Stimulated activated CD8-positive, alpha-beta memory T cell treated with anti-CD3 and anti-CD28 coated beads, Interleukin-15, amount 100 ng/mL, for 4 hours (primary cell): ENCODE measurements at places on chromosomes 3 and 15.

GRCh38 chr3:194476784-194477183 lies 10.0 kb downstream of the ATP13A3 start:
- DNase-seq: no peak

- no peak for DNase-seq
These were observed 142.7 kb downstream of the FNDC3B start for GRCh38 chr3:172181932-172182586.

- no peak for DNase-seq
These were observed 317.4 kb downstream of the DIPK2A start for GRCh38 chr3:144289057-144289456.

GRCh38 chr15:39869858-39870515 lies 50.1 kb downstream of the GPR176 start:
- no peak for DNase-seq

- DNase-seq: no peak
These were observed 21.2 kb downstream of the GRIP2 start for GRCh38 chr3:14518893-14519292.

DNA sequence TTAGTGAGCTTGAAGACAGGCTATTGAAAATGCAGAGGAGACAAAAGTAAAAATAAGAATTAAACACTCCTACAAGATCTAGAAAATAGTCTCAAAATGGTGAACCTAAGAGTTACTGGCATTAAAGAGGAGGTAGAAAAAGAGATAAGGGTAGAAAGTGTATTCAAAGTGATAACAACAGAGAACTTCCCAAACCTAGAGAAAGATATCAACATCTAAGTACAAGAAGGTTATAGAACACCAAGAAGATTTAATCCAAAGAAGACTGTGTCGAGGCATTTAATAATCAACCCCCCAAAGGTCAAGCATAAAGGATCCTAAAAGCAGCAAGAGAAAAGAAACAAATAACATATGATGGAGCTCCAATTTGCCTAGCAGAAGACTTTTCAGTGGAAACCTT lies 23.3 kb downstream of the PDCD10 start:
- no peak for DNase-seq

DNA sequence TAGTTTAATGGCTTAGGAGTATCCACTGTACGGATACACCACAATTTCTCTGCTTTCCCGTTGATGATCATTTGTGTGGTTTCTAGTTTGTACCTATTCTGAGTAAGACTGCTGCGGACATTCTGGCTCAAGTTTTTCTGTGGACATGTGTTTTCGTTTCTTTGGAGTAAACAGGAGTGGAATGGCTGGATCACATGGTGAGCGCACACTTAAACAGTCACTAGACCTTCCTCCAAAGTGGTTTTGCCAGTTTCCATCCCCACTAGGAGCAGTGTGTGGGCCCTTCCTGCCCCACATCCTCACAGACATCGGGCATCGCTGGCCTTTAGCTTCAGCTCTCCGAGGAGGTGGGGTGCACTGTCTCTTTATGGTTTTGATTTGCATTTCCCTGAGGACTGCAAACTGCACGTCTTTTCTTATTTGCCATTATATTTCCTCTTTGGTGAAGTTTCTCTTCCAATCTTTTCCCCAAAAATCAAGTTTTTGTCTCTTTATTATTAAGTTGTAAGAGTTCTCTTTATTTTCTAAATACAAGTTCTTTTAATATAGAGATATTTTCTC lies 94.1 kb downstream of the VGLL4 start:
- DNase-seq: no peak

DNA sequence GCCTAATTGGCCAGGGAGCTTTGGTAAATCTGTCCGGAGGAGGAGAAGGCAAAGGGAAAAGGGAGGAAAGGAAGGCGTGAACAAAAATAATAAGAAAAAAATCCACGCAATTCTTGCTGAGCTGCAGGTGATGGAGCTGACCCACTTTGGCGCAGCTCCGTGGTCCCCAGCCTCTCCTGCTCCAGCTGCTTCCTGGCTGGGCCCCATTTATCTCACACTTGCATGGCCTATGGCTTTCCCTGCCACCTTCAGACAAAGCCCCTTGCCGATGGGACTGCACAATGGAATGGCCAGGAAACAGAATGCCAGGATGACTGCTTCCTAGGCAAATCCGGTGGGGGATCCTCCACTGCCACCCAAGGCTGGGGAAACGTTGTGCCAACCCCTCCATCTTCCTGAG lies 6.9 kb downstream of the INSYN1 start:
- no peak for DNase-seq

DNA sequence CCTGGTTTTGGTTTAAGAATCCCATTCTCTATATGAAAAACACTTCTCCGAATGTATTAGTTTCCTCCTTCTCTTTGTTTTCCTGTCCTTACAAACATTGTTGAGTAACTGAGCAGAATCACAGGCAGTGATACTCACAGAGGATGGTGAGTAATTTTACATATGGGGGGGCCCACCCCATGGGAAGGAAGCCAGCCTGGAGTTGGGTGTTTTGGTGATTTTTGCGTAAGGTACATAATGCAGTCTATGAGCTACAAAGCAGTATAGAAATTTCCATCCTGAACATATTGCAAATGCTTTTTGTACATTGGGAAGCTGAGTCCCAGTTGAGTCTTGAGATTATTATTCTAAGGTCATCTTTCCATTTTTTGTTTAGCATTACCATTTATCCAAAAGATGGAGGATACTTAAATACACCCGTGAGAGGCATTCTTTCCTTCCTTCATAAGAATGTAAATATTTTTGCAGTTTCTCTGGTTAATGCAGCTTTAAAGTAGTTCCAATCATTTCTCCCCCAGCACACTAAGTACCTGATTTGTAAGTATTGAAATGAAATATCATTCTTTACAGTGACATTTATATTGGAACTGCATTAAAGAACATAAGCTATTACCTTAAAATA lies 476.8 kb downstream of the AGBL1 start:
- DNase-seq: no peak

DNA sequence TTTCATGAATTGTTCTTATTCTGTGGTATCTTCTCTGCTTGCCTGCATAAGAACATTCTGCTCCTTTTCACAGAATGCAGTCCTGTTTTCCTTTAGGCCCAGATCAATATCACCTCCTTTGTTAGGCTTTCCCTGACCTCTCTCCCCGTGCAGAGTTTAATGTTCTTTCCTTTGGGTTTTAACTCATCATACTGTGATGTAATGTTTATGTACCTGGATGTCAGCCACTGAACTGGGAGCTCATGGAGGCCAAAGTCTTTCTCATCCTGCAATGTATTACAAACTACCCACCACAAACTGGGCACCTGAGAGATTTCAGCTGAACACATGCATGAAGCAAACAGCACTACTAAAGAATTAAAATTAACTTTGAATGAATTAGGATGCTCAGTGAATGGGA lies 192.8 kb upstream of the RORA start:
- no peak for DNase-seq

GRCh38 chr3:54515441-54516213 lies 393.3 kb downstream of the CACNA2D3 start:
- no peak for DNase-seq

DNA sequence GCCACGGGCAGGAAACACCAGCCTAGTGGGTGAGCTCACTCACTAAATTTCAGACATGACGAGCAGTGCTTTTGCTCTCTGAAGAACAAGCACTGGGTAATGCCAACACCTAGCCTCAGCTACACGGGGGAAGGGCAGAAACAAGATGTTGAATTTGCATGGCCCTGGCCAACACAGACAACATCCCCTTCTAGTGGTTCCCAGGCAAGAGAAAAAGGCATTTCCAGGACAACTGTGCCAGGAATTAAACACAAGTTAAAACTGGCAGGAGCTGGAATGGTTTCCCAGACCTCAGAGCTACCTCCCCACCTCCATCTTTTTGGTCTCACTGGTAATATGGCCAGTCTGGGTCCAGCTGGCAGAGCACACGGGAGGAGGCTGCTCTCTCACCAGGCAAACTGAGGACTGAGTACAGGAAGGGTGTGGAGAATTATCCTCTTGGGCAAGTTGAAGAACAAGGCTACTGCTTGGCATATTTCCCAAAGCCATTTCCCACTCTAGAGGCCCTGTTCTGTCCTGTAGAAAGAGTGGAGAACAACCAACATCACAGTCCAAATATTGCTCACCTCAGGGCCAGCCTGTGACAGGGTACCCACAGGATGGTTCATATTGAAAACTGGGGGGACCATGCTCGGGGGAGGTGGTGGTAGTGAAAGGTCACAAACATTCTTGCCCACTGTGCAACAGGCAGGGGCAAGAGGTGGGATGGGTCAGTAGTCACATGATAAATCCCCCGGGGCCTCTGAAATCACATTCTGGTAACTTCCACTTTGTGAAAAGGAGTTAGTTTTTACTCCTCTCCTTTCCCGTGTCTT lies 26.5 kb downstream of the TSPAN3 start:
- no peak for DNase-seq

DNA sequence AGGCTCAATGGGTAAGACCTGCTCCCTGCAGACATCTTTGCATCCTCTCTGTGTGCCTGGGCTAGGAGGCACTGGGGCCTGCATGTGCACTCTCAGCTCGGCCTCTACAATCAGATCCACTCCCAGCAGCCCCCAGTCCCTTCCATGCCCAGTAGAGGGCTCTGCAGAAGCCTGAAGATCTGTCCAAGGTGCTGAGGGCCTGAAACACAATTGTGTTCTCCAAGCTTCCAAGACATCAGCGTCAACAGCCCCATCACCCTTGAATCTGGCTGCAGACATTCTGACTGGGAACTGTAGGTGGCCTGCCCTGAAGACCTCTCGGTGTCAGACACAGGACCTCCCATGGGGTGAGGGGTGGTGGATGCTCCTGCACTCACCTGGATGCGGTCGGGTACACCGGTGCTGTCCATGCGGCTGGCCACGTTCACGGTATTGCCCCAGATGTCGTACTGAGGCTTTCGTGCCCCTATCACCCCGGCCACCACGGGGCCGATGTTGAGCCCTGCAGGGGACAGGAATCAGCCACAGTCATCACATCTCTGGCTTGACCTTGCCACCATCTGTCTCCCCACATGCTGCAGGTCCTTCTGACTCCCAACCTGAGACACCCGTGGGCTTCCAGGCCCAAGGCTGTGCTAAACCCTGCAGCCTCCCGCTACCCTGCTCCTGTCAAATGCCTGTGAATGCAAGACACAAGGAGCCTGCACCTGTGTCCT lies 84.7 kb downstream of the SEC22A start:
- no peak for DNase-seq

DNA sequence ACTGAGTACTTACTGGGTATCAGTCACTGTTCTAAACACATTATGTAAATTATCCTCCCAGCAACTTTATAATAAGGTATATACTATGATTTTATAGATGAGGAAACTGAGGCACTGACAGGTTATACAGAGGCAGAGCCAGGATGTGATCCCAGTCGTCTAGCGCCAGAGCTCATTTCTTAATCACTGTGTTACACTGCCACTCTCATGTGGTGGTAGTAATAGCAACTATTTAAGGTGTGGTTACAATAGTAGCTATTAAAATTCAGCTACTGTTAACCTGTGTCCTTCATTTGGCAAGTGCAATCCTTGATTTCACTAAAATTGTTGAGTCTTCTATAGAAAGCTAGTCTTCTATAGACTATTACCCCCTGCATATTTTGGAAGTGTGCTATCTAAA lies 43.1 kb upstream of the TRPC1 start:
- no peak for DNase-seq

GRCh38 chr15:68990992-68991500 lies 23.4 kb upstream of the NOX5 start:
- no peak for DNase-seq

- DNase-seq: no peak
These were observed 27.5 kb upstream of the DENND4A start for GRCh38 chr15:65819563-65819960.

- no peak for DNase-seq
These were observed 799.3 kb downstream of the DIPK2A start for GRCh38 chr3:144770915-144771351.

DNA sequence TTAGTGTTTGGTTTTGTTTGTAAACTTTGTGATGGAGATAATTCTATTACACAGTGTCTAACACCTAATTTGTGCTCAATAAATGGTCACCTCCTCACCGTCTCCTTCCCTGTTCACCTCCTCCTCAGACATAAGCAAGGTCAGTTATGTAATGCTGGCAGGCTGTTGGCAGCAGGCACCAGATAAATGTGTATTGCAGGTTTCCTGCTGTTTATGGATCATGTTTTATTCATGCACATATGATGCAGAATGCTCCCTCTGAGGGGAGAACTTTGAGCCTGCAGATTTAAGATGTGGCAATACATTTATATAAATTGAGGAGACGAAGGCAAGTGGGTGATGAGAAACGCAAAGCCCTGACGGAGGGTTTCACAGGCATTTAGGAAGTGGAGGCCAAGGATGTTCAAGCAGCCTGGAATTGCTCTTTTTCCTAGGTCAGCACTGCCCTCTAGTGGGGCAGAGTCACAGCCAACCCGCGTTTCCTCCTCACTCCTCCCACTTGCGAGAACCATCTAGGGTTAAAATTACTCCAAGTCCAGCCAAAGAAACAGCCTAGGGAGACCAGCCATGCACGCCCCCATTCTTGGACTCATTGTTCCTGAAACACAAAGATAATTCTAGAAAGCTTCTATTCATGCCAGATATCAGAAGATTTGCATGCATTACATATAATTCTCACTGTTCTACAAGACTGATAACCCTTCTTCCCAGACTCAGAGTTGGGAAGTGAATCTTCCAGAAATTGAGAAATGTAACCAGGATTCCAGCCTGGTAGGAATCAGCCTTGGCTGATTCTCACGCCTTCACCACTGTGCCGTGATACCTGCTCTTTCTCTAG lies 228.7 kb downstream of the SLCO3A1 start:
- DNase-seq: peak; percentile 13

DNA sequence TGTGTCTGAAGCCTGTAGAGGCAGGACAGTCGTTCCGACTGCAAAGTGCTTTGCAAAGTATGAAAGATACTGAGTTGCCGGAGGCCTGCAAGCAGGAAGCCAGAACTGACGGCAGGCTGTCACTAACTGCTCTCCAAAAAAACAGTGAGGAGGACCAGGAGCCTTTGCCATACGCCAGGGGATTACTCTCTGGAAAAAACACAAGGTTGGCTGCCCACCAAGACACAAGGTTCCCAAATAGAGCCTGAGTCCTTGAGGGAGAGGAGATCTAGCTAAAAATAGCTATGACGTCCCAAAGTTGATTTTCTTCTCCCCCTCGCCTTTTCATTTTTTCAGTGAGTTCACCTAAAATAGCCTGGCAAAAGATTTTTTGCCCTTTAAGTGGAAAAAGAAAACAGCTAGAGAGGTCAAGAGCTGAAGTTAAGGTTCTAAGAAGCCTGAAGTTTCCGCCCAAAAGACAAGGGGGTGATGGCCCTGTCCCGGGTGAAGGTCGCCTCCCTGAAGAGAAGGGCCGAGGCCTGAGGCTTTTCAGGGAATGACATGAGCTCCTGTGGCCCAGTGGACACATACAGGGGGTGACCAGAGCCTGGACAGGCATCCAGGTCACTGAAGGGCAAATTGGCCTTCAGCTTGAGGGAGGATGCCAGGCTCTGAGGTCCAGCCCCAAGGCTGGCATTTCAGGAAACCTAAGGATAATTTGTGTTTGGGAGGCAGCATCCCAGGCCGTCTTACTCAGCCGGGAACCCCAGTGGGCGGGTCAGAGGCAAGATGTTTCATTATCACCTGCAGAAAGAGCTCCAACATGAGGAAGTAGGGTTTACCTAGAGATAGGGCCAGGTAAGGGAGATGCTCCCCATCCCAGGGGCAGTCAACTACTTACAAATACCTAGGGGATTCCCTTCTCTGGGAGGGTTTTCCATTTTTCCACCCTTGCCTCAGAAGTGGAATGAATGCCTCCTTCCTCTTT lies 44.9 kb upstream of the DGKG start:
- no peak for DNase-seq
